ENCODE measurements at places on chromosomes 3 and 15.

- DNase-seq, result no peak
Measured at GRCh38 chr3:62277986-62278385, 95.4 kb downstream of the FEZF2 start.

DNA sequence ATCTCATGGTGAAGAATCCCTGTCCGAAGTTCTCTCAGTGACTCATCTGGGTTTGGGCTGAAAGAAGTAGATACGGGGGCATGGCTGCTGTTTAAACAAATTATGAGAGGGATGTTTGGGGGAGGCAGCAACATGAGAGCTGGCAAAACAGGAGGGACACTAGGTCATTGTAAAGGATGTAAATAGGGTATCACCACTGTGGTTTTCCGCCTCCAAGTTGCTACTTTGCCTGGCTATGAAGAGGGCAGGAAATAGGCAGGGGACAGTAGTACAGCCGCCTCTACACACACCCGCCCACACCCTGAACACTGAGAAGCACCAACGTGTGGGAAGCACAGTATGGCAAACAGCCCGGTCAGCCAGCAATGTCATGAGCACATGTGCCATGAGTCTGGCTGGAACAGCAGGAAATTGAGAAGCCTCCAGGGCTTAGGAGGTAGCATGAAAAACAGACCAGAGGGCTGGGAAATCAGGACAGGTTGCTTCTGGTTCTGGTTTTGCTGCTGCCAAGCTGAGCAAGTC lies 17.1 kb downstream of the HEXA start:
- no peak for DNase-seq

DNA sequence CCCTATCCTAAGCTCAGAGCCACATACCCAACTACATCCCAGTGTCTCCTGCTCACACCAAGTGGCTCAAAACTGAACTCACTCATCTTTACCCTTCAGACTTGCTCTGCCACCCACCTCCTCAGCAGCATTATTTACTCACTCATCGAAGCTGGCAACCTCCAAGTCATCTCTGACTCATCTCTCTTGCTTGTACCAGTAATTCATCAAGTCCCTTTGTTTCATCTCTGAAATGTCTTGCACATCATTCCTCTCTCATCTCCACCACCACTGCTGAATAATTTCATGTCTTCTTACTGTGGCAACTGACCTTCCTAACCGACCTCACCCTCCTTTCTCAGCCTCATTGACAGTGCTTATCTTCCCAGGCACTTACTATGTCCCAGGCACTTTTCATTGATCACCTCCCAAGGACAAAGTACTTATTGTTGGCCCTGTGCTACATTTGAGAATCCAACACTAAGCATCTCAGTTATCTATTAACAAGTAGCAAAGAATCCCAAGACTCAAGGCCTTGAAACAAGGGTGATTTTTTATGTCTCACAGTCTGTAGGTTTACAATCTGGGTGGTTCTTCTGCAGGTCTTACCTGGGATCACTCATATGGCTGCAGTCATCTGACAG lies 82.0 kb downstream of the MRPL46 start:
- DNase-seq, result no peak

- DNase-seq, result no peak
Measured at GRCh38 chr15:75036212-75036616, 12.8 kb downstream of the PPCDC start.

All from memory B cell (primary cell).